ENCODE measurements at places on chromosomes 3 and 15. TPM values are rescaled to one million over a fixed set of nuclear protein-coding genes. Genes with fewer than 3 reads are reported as not detected.

Gene ITGA11
- total RNA-seq, result 55.0 TPM

Gene FANCI
- 5.2 TPM for total RNA-seq

Gene AP3S2
- total RNA-seq, result 52.9 TPM

Gene CCR9
- not detected for total RNA-seq

Gene KLHL6
- under 0.01 TPM for total RNA-seq

Gene EPHB1
- 0.28 TPM for total RNA-seq

Gene MEX3B
- 6.1 TPM for total RNA-seq

Gene SLC28A2
- not detected for total RNA-seq

Gene MYO1E
- 85.1 TPM for total RNA-seq

Gene ECT2
- 14.9 TPM for total RNA-seq

Gene GOLGA8K
- total RNA-seq, result 0.09 TPM

Gene SLC6A1
- not detected for total RNA-seq

Gene GNAT1
- not detected for total RNA-seq

Gene NLGN1
- 8.7 TPM for total RNA-seq

Gene LSAMP
- total RNA-seq, result 11.6 TPM

Gene CLPX
- 46.5 TPM for total RNA-seq

Gene RPL29
- total RNA-seq, result 1,836 TPM

Data from smooth muscle cell of bladder (primary cell).